ENCODE measurements at places on chromosomes 16 and 17. TPM values are rescaled to one million over a fixed set of nuclear protein-coding genes. Genes with fewer than 3 reads are reported as not detected.

Gene UTS2R
- not detected for polyA plus RNA-seq

Gene TP53TG3
- not detected for polyA plus RNA-seq

Gene SCIMP
- not detected for polyA plus RNA-seq

Gene C17orf107
- 2.1 TPM for polyA plus RNA-seq

Gene TRAPPC2L
- polyA plus RNA-seq: 56.8 TPM

Gene ZP2
- not detected for polyA plus RNA-seq

Gene SLC5A11
- polyA plus RNA-seq: not detected

Measured in neural cell (in vitro differentiated cells).